ENCODE measurements at places on chromosomes 12 and 14.

- no peak for DNase-seq
Observed at GRCh38 chr14:54221971-54222370, 174.8 kb upstream of the CDKN3 start.

DNA sequence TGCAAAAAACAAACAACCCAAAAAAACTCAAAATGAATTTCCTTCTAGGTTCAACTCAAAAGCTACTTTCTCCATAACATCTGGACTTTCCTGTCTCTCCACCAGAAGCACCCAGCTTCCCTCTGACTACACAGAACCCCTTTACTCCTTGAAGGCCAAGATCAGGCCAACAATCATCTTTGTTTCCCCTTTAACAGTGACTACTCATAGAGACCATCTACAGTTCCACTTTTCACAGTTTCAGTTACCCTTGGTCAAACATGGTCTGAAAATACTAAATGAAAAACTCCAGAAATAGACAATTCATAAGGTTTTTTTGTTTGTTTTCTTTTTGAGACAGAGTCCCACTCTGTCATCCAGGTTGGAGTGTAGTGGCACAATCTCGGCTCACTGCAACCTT lies 11.8 kb downstream of the GCH1 start:
- DNase-seq = no peak

- DNase-seq = no peak
Observed at GRCh38 chr14:29743531-29743930, 184.1 kb downstream of the PRKD1 start.

GRCh38 chr12:95173392-95174251 lies 43.6 kb downstream of the FGD6 start:
- DNase-seq = no peak
